Activated naive CD4-positive, alpha-beta T cell treated with anti-CD3 and anti-CD28 coated beads for 36 hours (primary cell): ENCODE measurements at places on chromosomes 3 and 15. TPM values are rescaled to one million over a fixed set of nuclear protein-coding genes. Genes with fewer than 3 reads are reported as not detected.

- H3K27ac ChIP-seq = no peak overlapping the region
- H3K4me3 ChIP-seq = no peak overlapping the region
- H3K36me3 ChIP-seq = no peaks in the 10 kb centered on the region
- no peaks in the 10 kb centered on the region for H3K27me3 ChIP-seq
Measured at GRCh38 chr15:100932676-100933348, 13.7 kb downstream of the LRRK1 start.

- H3K4me1 ChIP-seq = peaks cover 9% of the 10 kb centered on the region
- no peak overlapping the region for H3K27ac ChIP-seq
- H3K27me3 ChIP-seq = peaks cover 5% of the 10 kb centered on the region
Measured at GRCh38 chr3:197021231-197021630, 8.4 kb downstream of the MELTF start.

DNA sequence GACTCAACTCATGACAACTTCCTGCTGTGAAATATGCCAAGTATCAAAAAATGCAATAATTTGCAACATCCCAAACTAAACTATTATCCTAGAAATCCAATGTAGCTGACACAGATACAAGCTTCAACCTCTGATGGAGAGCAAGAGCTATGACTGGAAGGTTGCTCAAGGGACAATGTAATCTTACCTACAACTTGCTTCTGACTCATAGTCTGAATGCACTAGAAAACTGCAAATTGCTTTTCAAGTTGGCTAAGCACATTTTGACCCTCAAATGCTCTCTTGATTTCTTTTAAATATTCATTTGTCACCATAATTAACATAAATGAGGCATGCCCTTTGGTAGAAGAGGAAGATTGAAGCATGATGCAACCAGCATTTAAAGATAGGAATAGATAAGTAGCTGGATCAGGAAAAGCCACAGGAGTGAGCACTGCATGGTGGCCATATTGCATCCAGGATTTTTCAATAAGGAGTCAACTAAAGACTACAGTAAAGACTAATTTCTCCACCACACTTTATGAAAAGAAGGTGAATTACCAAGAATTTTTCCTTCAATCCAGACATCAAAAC, 630.8 kb upstream of the GBE1 start:
- no peaks in the 10 kb centered on the region for H3K4me1 ChIP-seq
- no peak overlapping the region for H3K27ac ChIP-seq
- DNase-seq = no peak
- no peaks in the 10 kb centered on the region for H3K27me3 ChIP-seq
- no peaks in the 10 kb centered on the region for H3K36me3 ChIP-seq

DNA sequence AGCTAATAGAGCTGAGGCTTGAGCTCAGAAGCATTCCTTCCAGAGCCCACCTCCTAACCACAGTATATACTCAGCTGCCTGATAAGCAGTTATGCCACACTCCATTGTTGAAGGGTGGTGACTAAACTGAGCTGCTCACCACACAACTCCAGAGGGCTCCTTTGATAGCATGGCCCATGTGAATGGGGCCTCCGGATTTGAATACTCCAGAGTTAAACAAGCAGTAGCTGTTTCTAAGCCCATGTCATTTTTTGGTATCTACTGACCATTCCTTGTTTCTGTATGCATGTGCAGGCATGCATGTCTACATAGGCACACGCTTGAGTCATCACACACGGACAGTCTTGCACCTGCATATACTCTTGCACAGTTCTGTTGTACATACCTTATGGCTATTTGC, 28.9 kb downstream of the IGSF10 start:
- H3K27ac ChIP-seq = no peak overlapping the region
- peaks cover 5% of the 10 kb centered on the region for H3K27me3 ChIP-seq
- H3K4me1 ChIP-seq = no peaks in the 10 kb centered on the region
- H3K36me3 ChIP-seq = no peaks in the 10 kb centered on the region

The C3orf22 gene
- total RNA-seq = not detected

The TMEM41A gene
- 13.1 TPM for total RNA-seq
